Mesenchymal stem cell (in vitro differentiated cells and primary cell): ENCODE measurements at places on chromosomes 4 and X.

- DNase-seq: no peak
Observed at GRCh38 chr4:111208970-111209369, 586.1 kb upstream of the PITX2 start.

- peak; percentile 40 for DNase-seq
Observed at GRCh38 chr4:70651864-70652506, 14.3 kb downstream of the JCHAIN start.

DNA sequence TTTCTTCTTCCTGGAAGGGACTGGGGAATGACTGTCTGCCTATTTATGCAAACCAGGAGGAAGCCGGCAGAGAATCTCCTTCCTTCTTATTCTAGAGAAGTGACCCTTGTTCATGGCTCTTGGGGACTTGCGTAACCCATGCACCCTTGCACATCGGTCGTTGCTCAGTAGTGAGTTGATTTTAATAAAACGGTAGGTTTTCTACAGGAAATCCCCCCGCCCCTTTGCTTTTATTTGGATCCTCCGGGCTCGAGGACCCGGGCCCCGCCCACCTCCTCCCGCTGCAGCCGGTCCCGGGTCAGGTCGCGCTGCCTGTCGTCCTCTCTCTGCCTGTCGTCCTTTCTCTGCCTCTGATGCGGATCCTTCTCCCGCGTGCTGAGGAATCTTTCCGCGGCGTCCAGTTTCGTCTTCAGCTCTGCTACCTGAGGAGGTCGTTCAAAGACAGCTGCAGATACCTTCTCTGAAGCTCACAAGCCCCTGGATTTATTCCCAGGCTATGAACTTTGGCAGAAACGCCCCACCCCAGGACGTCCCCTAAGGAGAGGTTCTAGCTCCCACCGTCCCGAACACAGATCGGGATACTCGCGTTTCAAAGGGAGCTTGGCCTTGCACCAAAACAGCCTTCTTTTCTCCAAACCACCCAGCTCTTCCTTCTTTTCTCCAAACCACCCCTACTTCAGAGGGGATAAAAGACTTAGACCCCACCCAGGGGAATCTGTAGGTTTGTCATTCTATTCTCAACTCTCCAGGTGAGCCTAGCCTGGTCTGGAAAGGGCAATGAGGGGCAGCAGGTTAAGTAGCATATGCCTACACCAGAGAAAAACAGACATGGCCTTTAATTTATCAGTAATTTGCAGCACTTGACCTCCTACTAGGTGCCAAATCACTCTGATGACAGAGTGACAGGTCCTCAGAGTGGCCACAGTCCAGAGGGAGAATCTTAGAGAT lies 7.0 kb downstream of the TNIP3 start:
- peak; percentile 54 for DNase-seq

DNA sequence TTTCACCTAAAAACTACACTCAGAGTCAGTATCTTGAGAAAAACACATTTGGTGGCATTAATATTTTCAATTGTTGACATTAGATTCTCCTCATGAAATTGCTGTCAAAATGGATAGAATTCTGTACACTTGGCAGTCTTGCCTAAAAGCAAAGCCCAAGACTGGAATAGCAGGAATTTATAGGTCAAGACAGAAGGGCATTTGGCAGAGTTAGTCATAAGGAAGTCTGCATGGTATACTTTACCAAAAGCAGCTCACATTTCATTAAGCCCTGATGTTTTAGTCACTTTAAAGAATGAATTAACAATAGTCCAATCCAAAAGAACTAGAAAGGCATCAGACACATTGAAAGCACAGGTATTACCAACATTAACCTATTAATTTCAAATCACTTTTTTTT lies 7.1 kb downstream of the CCDC160 start:
- peak; percentile 19 for DNase-seq

DNA sequence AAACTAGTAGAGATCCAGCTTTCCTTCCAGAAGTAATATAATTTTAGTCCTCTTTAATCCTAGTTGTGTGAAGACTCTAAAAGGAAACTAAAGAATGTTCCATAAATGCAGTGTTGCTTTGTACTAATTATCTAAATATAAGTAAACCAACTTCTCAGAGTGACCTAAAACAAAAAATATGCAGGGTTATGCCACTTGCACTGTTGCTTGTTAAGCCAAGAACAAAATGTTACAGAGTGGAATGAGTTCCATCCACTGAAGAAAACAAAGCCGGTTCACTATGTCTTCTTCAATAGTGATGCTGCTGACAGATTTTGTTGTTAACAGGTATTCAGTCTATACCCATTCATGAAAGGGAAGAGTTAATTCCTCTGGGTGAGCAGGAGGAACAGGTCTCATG lies 252.0 kb upstream of the DIAPH2 start:
- peak; percentile 30 for DNase-seq
